ENCODE measurements at places on chromosomes 1 and 21.

GRCh38 chr1:41500781-41501518, 16.5 kb upstream of the EDN2 start:
- no peak for DNase-seq

DNA sequence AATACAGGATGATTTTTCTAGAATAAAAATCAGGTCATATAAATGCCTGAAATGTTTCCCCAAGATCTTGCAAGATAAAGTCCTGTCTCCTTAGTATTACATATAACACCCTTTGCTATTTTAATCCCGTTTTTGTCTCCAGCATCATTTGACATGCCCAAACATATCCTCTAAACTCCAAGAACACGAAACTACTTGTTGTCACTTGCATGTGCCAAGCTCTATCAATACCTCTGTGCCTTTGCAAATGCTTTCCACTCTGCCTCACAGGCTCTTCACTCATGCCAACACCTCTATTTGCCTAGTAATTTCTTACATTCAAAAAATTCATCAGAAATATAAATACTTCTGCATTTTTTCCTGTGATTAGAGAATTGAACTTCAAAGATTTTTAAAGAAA, 37.9 kb downstream of the LRRIQ3 start:
- DNase-seq, result no peak

DNA sequence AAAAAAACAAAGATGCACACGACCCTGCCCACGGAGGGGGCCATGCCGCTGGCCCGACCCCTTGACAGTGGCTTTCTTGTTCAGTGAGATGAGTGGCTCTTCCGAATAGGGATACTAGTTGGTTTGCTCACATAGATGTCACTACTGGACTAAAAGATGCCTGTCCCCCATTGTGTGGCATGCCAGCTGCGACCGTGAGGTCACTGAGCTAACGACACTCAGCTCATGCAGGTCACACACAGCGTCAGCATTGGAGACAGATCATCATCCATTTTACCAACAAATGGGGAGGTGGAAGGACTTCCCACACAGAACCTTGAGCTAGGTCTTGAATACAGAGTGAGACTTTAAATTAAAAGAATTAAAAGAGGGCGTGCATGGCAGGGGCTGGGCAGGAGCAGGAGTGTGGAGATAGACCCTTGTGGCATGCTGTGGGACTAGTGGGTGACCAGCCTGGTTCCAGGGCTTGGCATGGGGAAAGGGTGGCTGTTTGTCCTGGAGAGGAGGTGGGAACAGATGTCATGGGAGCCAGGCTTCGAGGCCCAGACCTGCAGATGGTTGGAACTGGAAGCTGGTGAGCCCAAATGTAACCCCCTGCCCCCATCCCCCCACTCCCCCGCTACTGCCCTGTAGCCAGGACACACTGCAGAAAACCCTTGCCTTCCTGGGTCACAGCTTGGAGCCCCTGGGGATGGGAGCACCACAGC, 12.4 kb downstream of the SLC1A7 start:
- no peak for DNase-seq

- no peak for DNase-seq
Measured at GRCh38 chr1:173866413-173867115, 1.2 kb downstream of the GAS5 start.

- DNase-seq, result no peak
Measured at GRCh38 chr1:55216096-55216495, 932 bp upstream of the USP24 start.

GRCh38 chr1:25922971-25923552, 16.8 kb upstream of the STMN1 start:
- no peak for DNase-seq

DNA sequence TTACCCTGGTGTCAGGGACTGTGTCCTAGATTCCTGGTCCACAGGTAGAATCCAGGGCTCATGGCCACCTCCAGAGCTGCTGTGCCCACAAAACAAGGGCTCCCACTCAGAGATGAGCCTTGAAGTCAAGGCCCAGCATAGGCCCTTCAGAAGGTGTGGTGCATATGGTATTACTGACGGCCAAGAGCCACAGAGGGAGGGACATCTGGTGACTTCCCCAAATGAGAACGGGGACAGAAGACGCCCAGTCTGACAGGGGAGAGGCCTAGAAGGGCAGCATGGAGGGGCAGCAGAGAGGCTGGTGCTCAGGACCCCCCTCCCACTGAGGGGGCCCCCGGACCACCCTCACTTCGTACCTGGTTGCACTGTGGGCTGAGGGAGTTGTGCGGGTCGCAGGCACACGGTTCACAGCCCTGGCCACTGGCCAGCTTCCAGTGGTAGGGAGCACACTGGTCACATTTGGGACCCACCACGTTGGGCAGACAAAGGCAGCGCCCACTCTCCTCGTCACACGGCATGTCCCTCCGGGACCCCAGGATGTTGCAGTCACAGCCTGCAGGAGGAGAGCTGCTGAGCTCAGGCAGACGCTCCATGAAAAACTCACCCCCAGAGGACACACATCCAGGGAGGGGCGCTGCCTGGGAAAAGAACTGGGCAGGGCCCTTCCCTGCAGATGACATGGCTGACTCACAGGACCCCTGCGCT, 25.0 kb downstream of the LAMB3 start:
- DNase-seq, result no peak

- DNase-seq, result no peak
Measured at GRCh38 chr1:114263343-114263742, 109.7 kb upstream of the SYT6 start.

GRCh38 chr1:201709564-201710295, 119.2 kb upstream of the IPO9 start:
- no peak for DNase-seq

DNA sequence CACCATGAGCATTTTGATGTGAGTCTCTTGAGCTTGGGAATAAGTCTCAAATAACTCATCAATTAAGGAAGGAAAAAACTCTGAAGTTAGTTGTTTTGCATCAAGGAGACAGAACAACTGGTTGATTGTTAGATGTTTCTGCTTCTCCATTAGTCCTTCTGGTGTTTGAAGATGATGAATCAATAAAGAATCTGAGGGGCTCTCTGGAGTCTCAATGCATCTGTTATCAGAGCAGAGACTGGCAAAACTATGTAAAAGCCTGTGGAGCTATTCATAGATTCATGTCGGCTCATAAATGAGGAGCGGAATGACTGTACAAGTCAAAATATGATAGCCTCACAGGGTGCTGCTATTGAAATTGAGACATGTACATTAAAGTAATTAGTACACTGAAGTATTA, 73.3 kb upstream of the ZC3H11B start:
- no peak for DNase-seq

DNA sequence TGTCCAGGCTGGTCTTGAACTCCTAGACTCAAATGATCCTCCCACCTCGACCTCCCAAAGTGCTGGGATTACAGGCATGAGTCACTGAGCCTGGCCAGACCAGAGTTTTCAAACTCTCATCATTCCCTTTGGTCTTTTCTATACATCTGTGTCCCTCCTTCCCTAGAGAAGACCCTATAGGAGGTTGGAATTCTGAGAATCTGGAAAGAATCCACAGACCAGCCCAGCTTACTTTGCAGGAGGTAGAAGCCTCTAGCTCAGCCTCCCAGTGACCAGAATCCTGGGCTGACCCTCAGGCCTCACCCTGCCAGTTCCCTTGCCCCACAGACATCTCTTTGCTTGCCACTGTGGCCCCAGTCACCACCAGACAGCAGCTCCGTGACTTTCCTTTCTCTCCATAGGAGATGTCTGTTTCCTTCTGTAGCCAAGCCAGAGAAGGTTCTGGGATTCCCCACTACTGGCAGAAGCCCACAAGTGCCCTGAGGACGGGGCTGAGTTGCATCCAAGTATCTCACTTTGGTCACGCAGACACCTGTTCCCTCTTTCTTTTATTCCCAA, 34.7 kb upstream of the KHDRBS1 start:
- DNase-seq, result no peak

- DNase-seq, result no peak
Measured at GRCh38 chr1:27342778-27343638, 1.2 kb downstream of the SYTL1 start.

DNA sequence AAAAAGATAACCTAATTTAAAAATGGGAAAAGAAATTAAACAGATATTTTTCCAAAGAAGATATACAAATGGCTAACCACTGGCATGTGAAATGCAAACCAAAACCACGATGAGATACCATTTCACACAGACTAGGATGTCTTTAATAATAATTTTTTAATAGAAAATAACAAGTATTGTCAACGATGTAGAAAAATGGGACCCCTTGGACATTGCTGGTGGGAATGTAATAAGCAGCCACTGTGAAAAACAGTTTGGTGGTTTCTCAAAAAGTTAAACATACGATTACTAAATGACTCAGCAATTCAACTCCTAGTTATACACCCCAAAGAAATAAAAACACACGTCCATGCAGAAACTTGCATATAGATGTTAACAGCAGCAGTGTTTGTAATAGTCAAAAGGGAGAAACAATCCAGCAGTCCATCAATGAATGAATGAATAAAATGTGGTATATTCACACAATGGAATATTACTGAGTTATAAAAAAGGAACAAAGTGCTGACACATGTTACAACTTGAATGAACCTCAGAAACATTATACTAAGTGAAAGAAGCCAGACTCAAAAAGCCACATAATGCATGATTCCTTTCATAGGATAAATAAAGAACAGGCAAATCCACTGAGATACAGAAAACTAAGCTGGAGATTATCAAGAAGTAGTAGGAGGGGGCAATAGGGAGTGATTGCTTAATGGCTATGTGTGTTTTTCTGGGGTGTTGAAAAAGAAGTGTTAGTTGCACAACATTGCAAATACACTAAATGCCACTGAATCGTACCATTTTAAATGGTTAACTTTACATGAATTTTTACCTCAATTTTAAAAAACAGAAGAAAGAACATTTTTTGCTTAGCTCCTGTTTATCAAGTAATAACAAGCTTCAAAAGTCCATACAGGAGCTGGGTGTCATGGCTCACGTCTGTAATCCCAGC, 4.1 kb downstream of the PPT1 start:
- DNase-seq, result no peak

DNA sequence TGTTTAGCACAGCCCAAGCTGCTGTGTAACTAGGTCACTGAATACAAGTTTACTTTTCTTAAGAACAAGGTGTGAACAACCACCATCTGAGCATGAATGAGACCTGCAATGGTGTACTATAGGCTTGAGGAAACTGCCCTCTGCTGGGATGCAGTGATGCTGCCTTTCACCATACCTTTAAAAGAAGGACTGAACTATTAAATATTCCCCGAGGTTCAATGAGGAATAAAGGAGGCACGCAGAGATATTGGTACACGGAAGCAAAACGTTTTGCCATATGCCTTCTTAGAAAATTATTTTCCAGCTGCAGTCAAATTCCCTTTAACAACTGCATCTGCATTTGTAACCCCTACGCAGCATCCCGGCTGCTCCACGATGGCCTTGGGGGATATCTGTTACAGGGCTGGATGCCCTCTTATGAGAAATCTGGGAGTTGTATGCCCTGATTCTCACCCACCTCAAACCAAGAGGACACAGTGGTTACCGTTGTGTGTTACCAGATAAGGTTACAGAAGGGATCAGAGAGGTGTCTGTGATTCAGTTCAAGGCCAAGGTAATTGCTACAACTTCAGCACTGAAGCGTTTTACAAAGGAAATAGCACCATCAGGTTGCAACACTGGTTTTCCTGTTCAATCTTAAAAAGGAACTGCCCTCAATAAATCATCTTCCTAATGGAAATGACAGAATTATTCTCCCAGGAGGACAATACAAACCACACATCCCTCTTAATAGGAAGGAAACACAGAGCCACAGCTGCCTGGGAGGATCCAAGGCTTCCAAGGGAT, 470.5 kb downstream of the LTN1 start:
- DNase-seq, result no peak

GRCh38 chr1:167683641-167684502, 37.9 kb upstream of the MPZL1 start:
- no peak for DNase-seq

DNA sequence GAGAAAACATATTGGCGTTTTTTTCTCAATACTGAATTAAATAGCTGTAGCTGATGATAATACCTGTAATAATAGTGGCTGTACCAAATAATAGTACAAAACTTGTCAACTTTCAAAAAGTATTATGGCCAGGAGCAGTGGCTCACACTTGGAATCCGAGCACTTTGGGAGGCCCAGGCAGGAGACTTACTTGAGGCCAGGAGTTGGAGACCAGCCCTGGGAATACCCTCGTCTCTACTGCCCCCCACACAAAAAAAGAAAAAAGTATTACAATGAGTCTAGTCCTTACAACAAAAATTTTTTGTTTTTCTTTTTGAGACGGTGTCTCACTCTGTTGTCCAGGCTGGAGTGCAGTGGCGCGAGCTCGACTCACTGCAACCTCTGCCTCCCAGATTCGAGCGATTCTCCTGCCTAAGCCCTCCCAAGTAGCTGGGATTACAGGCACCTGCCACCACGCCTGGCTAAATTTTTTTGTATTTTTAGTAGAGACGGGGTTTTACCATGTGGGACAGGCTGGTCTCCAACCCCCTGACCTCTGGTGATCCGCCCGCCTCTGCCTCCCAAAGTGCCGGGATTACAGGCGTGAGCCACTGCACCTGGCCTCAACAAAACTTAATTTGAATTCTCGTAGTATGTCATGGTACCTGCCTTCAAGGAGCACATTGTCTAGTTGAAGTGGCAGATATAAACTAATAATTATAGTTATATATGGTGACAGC, 1.4 kb downstream of the RBBP4 start:
- DNase-seq, result no peak
